ENCODE measurements at places on chromosomes 3 and 15. TPM values are rescaled to one million over a fixed set of nuclear protein-coding genes. Genes with fewer than 3 reads are reported as not detected.

Gene SELENOT
- polyA plus RNA-seq = 320 TPM

Gene GOLGA8M
- polyA plus RNA-seq = not detected

Gene CDHR4
- not detected for polyA plus RNA-seq

Gene SLC28A2
- not detected for polyA plus RNA-seq

Gene MUSTN1
- 0.76 TPM for polyA plus RNA-seq
